ENCODE measurements at places on chromosomes 7 and 10.

GRCh38 chr7:82234457-82235049 is 209.0 kb downstream of the CACNA2D1 start:
- DNase-seq: no peak

GRCh38 chr10:126268013-126268920 is 120.0 kb downstream of the ADAM12 start:
- no peak for DNase-seq

GRCh38 chr7:46900312-46901263 is 681.3 kb downstream of the TNS3 start:
- no peak for DNase-seq

GRCh38 chr10:11319990-11320602 is 291.4 kb downstream of the USP6NL start:
- DNase-seq: no peak
